ENCODE measurements at places on chromosomes 2 and 18.

DNA sequence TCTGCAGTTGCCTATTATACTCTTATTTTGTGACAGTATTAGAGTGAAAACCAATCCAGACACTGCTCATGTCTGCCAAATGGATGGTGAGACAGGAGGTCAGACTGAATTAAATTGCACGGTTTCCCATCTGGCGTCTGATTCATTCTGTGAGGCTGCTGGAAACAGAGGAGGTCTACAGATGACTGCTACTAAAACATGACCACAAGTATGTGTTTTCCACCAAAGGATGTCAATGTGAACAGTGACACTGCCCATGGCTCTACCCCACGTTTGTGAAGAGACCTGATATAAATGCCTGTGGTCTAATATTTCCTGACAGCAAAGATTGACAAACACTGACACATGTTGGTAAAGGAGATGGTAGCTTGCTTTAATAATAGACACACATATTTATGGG, 104.3 kb upstream of the ST6GAL2 start:
- DNase-seq = no peak

GRCh38 chr2:59938181-59938580, 615.3 kb downstream of the BCL11A start:
- DNase-seq = no peak

GRCh38 chr2:71796174-71796593, 342.8 kb downstream of the DYSF start:
- DNase-seq = no peak

GRCh38 chr18:27213123-27213717, 28.1 kb upstream of the CHST9 start:
- DNase-seq = no peak

DNA sequence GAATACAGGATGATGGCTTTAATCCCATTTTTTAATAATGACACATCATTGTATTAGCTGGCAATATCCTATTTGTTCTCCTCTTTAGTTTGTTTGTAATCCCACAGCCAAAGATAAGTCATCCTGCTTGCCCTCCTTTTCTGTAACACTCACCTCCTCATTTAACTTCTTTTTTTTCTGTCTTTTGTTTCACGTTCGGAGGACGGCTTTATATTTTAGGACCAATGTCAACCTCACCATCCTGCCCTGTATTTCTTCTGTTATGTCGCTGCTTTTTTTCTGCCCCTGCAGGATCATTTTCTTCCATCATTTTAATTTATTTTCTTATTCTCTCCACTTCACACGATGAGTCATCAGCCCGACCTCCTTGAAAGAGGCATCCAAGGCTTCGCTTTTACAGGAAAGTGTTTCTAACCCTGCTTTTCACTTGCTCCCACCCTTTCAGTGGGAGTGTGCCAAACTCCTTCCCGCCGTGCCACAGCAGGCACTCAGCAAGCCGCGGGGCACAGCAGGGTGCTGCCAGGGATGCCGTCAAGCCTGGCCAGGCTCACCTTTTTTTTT, 11.4 kb downstream of the RAB31 start:
- DNase-seq = no peak

DNA sequence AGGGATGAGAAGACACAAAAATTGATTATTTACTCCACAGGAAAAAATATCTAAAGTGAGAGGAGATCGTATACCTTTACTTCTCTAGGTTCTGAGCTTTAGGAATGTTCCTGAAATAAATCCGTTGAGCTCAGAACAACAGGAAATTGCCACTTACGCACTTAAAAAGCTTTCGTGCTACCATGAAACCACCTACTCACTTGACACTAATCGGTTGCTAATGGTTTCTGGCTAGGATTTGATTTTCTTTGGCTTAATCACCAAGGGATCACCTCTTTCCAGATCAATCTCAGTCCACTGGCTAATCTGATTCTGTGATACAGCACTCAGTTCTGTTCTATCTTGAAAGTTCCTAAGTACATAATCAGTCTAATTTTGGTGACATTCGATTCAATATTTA, 419.6 kb downstream of the DLGAP1 start:
- no peak for DNase-seq

Measured in stimulated activated CD8-positive, alpha-beta memory T cell treated with anti-CD3 and anti-CD28 coated beads, Interleukin-7, amount 100 ng/mL, for 4 hours (primary cell).